Activated T-cell treated with anti-CD3 and anti-CD28 coated beads for 48 hours (primary cell): ENCODE measurements at places on chromosomes 7 and 10.

- DNase-seq: no peak
Measured at GRCh38 chr7:107017965-107018719, 26.4 kb upstream of the PRKAR2B start.

DNA sequence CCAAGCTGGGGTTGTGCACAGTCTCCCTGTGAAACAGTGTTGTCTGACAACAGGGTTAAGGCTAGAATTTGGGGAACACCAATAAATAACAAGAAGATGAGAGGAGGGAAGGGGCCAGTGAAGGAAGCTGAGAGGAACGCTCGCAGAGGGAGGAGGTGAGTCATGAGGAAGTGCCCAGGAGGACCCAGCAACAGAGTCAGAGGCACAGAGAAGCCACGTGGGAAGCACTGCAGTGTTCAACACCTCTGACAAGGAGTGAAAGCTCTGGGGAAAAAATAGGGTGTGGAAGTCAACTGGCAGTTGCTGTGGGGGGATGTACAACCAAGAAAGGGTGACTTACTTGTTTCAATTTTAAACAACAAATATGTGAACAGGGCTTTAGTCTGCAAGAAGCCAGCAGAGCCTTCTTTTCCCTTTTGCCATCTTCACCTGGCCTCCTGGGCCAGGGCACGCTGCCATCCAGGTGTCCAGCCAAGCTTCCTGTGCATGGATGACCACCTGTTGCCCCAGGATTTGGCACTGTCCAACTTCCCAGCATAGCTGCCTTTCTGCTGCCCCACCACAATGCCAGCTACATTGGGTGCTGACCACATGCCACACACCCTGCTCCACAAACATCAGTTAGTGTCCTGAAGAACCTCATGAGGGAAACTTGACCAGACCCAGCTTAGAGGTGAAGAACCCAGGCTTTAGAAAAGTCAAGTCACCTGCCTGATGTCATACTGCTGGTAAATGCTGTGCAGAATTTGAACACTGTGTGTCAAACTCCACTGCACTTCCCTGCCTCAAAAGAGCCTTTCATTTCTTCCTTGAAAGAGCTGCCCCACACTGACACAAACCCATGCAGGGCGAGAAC is 69.6 kb downstream of the ATXN7L1 start:
- DNase-seq: peak; percentile 59

DNA sequence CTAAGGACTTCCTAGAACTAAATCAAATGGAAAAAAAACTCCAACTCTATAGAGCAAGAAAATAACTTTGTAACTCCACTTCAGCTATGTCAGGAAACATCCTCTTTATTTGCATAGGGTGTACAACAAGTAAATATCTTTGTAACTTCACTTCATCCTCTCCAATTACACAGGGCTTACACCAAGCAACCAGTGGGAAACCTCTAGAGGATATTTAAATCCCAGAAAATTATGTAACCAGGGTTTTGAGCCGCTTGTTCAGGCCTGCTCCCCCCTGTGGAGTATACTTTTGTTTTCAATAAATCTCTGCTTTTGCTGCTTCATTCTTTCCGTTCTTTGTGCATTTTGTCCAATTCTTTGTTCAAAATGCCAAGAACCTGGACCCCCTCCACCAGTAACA is 22.2 kb downstream of the LIPJ start:
- DNase-seq: no peak

DNA sequence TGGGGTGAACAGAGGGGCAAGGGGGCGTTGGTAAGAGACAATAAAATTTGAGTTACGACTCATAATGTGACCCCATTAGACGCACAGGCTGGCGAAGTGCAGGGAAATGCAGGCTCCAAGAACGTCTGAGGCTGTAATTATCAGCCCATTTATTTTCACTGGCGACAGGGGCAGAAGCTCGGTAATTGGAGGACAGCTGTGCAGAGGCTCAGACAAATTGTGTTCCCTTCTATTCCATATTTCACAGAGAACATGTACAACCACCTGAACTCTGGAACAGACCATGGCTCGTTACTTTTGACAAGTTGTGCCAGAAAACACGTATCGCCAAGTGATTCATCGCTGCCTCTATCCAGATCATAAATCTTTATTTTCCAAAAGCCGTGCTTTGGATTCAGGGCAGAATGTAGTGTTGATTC is 137.3 kb upstream of the FRMD4A start:
- no peak for DNase-seq

DNA sequence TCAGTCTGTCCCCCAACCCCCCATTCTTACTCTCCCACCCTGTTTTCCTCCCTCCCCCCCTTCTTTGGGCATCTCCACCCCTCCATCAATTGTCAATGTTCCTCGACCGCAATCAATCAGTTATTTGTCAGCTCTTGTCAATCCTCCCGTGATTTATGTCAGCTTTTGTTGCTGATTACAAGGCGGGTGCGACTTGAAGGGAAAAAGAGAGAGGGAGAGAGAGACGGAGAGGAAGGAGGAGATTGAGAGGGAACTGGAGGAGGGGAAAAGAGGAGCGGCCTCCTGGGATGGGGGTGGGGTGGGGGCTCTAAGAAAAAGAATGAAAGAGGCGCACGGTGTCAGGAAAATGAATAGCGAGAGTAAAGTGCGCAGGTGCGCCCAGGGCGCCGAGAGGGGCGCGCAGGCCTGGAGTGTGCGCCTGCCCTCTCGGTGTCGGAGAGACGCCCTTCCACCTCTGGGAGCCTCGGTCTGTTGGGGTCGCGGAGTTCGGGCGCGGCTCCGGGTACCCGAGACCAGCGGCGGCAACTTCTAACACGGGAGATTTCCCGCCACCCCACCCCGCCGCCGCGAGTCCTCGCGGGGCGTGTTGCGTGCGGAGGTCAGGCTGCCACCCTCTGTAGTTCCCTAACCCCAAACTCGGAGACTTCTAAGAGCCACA is 1.1 kb upstream of the ZNF503 start:
- DNase-seq: no peak

DNA sequence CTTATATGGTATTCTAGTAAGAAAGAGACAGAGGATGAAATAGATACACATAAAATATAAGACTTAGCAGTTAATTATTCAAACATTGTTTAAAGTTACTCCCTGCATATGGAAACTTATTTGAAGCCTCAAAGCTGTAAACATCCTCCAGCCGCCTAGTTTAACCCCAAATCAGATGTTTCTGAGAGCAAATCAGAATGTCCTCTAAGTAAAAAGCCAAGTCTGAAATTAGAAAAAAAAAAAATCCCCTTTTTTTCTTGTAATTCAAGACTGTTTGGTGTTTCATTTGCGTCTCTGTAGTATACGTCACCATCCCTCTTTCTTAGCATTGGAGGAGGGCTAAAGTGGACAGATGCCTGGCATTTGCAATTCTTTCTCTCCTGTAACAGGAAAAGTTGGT is 46.4 kb downstream of the TMEM26 start:
- DNase-seq: no peak

- DNase-seq: no peak
Measured at GRCh38 chr7:112263519-112263918, 57.0 kb downstream of the ZNF277 start.

- no peak for DNase-seq
Measured at GRCh38 chr7:108164342-108164741, 34.2 kb upstream of the LAMB4 start.

DNA sequence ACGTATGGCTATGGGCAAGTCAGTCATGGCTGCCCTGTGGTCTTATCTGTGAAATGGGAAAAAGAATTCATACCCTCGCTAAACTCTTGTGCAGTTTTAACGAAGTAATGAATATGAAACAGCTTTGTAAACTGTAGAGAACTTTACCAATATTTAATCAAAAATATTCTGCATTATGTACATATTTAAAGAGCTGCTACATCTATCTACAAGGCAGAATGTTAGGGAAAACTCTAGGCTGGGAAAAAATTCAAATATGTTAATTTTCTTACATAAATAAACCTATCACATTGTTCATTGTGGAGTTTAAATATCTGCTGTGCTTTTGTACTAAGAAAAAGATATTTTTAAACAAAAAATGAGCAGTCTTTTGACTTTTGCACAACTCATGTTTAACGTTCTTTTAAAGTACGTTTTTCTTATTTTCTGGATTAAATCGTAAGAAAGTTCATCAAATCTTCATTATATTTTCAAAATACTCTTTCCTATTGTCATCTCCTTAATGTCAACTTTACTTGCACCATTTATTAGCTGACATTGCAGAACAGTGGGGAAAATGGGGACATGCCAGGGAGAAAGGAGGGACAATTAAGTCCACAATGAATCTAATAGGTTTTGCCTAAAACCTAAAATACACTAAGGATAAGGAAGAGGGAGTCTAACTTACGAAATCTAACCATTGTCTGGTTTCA is 57.5 kb downstream of the ICA1 start:
- no peak for DNase-seq

DNA sequence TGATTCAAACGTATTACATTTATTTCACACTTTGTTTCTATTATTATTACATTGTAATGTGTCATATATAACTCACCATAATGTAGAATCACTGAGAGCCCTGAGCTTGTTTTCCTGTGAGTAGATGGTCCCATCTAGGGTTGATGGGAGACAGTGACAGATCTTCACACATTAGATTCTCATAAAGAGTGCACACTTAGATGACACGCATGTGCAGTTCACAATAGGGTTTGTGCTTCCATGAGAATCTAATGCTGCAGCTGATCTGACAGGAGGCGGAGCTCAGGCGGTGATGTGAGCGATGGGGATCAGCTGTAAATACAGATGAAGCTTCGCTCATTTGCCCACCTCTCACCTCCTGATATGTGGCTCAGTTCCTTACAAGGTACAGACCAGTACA is 36.1 kb downstream of the BMPER start:
- no peak for DNase-seq

- no peak for DNase-seq
Measured at GRCh38 chr10:113239566-113240350, 289.7 kb downstream of the TCF7L2 start.

GRCh38 chr7:42133321-42133720 is 103.7 kb downstream of the GLI3 start:
- no peak for DNase-seq

DNA sequence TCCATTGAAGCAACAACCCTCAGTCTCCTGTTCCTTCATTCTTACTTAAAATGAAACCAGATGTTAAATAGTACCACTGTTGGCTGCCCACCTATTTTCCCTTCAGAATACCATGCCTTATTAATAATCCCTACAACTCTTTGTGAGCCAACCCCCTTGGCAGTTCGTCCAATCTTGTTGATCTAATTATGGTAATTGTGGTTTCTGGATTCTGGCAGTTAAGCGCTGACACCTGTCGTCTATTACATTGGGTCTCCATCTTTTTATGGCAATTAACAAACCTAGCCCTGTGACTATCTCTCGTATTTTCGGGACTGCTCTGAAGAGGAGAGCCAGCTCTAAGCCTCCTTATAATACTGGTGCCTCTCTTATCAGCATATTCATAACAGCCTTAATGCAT is 432.0 kb downstream of the ATRNL1 start:
- no peak for DNase-seq

DNA sequence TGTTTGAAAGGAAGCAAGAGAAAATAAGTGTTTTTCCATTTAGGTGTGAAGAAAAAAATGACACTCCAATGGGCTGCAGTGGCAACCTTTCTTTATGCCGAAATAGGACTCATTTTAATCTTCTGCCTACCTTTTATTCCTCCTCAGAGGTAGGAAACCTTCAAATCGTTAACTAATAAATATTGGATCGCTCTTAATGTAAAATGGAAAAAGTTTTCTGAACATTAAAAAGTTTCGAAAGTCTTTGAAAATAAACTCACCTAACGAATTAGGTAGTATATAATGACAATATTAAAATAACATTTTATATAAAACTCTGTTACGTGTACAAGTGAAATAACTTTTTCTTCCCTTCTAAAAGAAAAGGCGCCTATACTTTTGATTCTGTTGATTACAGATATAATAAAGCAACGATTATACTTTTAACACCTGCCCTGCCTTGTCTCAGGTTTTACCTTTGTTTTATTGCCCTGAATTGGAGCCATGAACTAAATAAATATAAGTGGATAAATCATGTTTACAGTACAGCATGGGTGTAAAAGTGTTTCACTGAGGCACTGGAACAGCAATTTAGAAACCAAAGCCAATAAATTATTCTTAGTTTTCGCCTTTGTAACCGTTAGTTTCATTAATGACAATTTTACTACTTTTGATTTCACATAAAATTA is 804 bp downstream of the BCAP29 start:
- no peak for DNase-seq

DNA sequence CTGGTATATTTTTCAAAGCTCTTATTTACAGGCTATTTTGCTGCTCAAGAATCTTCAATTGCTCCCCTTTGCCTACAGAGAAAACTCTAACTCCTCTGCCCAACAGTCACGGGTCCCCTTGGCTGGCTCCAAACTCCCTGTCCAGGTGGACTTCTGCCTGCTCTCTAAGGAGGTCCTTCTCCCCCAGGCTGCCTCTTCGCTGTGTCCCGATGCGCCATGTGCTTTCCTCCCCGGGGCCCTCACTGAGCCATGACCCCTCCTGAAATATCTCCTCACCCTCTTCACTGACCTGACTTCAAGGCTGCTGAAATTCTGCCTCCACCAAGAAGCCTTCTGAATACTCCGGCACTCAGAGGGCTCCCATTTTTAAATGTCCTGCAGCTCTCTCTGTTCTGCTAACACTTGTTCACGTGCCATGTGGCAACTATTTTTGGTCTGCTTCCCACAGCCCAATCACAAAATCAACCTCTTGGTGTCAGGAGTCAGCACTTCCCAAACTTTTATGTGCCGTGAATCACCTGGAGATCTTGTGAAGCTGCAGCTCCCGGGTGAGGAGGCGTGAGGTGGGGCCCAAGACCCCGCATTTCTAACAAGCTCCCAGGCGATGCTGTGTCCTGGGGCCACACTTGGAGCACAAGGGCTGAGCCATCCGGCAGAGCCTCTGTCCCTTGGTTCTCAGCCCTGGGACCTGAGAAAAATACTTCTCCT is 85.7 kb upstream of the COL13A1 start:
- no peak for DNase-seq

DNA sequence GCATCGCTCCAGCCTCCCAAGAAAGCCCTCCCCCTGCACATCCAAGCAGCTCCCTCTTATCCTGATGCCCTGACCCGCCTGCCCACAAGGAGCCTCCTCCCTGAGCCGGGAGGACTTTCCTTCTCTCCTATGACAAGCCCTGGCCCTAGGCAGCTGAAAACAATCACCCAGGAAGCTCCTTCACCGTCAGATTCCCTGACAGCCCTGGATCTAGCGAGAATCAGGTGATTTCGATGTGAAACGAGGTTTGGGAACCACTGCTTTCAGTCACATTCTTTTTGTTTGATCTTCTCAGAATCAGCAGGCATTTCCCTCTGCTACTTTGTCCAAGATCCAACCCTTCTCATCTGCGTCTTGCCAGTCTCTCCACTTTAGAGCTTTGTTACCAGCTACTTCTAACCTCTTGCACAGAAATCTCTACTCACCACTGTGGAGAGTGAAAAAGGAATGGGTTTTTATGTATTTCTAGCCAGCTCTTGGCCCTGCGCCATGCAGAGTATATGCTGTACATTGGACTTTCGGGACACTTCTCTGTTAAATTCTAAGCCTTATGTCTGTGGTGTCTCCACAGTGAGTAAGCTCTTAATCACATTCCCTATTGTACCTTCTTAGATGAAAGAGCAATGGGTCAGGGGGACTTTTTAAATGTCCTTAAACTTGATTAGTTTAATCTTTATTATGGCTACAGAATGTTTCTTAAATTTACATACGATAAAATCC is 253.2 kb upstream of the C7orf33 start:
- no peak for DNase-seq
